DMS153 (cell line): ENCODE measurements at places on chromosomes 12 and 14.

- DNase-seq: no peak
Measured at GRCh38 chr14:75018694-75019093, 16.0 kb downstream of the EIF2B2 start.

DNA sequence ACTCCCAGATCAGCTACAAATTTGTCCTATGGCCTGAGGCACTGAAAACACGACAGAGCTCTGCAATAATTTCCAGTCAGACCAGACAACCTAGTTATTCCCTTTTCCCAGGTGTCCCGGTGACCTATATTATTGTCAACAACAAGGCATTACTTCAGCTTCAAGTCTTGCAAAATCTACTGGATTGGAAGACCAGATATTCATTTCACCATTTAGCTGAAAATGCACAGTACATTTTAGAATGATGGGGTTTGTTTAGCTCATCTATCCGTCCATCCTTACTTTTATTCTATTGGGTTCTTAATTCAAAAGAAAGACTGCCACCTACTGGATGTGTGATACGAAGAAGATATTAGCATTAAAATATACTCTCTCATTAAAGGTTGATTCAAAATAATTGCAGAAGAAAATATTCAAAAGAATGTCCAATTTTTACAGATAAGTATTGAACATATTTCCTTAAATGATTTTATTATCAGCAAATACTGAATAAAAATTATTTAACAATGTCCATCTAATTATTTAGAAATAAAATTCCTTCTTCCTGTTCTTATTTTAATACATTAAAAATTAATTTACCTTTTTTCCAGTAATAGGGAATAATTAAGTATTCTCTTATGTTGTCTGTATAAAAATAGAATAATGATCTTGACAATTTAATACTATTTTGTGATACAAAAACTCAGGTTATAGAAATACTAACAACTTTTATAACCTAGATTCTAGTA, 244.9 kb upstream of the LRIG3 start:
- no peak for DNase-seq

- DNase-seq: no peak
Measured at GRCh38 chr14:33369972-33370371, 431.3 kb downstream of the NPAS3 start.

- DNase-seq: no peak
Measured at GRCh38 chr14:39315859-39316444, 82.2 kb downstream of the MIA2 start.

GRCh38 chr12:49821373-49822287, 6.6 kb downstream of the NCKAP5L start:
- DNase-seq: no peak

DNA sequence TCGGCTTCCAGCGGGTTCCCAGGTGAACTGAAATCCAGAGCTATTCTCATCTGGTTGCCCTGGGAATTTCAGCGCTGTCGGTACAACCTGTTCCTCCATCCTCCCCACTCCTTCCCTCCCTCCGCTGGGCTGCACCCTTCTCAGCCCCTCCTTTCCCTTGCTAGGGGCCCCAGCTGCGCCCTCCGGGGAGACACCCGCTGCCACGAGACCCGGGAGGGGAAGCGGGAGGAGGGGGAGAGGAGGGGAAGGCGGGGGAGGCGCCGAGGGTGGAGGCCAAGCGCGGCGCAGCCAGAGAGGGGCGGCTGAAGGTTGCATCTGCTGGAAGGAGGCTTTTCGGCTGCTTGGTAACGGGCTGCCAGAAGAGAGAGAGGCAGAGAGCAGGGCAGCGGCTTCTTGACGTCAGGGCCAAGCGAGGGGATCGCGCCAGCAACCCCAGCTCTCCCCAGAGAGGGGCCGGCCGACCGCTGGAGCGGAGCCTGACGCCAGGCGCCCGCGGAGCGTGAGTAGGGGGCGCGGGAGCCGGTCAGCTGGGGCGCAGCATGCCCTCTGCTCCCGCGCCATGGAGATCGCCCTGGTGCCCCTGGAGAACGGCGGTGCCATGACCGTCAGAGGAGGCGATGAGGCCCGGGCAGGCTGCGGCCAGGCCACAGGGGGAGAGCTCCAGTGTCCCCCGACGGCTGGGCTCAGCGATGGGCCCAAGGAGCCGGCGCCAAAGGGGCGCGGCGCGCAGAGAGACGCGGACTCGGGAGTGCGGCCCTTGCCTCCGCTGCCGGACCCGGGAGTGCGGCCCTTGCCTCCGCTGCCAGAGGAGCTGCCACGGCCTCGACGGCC, at the start of gene KCNA5:
Gene KCNA5 (plus strand): TSS at position 291 of the 831 bp plus-strand sequence. CDS start 269 bp downstream, at position 560.
- no peak for DNase-seq

DNA sequence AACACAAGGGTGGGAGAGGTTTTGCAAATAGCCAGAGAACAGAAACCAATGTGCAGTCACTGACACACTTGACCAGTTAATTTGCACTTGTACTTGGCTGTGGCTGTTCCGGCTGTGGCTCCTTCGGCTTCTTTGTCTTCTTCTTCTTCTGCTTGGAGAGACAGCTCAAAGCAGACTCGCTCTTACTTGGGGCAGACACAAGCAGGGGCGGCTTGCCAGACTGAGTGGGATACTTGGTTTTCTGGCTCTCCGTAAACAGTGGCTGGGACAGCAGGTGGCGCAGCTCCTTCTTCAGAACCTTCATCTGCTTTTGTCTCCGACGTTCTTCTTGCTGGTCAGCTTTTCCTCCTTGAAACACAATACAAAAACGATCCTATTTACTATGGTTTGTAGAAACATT, 25.0 kb downstream of the OTUB2 start:
- no peak for DNase-seq

DNA sequence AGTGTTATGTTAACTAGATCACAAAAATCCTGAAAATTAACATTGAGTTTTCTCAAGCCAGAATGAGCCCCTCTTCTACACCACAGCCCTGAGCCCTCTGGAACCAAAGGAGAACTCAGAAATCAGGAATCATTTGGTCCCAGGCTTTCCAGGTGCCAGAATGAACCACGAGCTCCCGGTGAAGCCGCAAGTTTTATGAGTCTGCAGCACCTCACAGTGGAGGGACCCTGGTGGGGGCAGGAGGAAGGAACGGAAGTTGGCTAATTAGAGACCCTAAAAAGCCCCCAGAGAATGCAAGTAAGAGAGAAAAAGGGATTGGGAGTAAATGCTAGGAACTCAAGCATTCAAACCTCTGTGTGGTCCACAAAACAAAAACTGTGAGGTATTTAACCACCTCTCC, 52.9 kb upstream of the BCL2L14 start:
- no peak for DNase-seq

GRCh38 chr12:30823156-30823699, 68.5 kb upstream of the CAPRIN2 start:
- DNase-seq: no peak

DNA sequence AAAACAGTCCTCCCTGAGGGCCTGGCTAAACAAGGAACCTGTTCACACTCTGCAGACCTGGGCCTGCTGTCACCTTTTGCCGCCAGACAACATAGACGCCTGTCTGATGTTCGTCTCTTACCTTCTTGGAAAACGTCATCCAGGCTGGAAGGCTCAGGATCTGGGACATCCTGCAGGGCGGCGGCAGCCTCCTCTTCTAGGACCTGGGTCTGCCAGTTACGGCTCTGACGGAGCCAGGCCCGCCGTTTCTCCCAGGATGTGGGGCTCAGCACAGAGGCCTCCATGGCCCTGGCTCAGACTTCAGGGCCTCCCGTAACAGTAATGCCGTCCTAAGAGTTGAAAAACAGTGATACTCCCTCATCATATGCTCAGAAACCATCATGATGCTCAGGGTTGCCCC, 10.3 kb downstream of the TESPA1 start:
- no peak for DNase-seq

DNA sequence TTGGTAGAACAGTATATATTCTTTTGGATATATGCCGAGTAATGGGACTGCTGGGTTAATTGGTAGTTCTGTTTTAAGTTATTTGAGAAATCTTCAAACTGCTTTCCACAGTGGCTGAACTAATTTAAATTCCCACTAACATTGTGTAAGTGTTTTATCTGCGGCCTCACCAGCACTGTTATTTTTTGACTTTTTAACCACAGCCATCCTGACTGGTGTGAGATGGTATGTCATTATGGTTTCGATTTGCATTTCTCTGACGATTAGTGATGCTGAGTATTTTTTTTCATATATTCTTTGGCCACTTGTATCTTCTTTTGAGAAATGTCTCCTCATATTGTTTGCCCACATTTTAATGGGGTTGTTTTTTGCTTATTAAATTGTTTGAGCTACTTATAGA, 357.4 kb downstream of the C12orf50 start:
- no peak for DNase-seq

DNA sequence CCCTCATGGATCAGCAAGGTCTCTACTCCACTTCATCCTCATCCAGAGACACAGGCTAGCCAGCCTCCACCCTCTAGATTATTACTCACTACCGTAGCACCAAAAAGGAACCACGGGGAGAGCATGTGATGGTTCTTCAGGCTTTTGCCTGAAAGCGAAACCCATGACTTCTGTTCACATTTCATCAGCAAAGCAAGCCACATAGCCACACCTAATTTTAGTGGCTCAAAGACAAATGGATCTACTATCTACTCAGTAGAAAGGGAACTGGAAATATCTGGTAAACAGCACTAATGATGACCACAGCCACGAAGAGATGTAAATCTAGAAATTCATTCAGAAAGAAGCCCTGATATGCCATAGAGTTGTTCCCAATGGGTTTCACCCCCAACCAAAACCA, 51.4 kb downstream of the VCPKMT start:
- DNase-seq: no peak

DNA sequence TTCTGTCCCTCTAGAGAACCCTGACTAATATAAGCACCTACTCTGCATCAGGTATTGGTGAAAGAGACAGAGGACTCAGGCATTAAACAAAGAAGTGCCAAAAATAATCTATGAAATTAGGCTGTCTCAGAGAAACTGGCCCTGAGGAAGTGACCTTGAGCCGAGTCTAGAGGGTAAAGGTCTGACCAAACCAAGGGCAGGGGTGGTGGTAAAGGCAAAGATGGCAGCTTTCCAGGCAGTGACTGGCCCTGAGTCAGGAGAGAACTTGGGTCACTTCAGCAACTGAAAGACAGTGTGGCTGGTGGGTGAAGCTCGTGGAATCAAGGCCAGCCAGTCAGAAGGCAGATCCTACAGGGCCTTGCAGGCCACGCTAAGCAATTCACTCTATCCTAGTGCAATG, 30.6 kb downstream of the CDKL1 start:
- no peak for DNase-seq

DNA sequence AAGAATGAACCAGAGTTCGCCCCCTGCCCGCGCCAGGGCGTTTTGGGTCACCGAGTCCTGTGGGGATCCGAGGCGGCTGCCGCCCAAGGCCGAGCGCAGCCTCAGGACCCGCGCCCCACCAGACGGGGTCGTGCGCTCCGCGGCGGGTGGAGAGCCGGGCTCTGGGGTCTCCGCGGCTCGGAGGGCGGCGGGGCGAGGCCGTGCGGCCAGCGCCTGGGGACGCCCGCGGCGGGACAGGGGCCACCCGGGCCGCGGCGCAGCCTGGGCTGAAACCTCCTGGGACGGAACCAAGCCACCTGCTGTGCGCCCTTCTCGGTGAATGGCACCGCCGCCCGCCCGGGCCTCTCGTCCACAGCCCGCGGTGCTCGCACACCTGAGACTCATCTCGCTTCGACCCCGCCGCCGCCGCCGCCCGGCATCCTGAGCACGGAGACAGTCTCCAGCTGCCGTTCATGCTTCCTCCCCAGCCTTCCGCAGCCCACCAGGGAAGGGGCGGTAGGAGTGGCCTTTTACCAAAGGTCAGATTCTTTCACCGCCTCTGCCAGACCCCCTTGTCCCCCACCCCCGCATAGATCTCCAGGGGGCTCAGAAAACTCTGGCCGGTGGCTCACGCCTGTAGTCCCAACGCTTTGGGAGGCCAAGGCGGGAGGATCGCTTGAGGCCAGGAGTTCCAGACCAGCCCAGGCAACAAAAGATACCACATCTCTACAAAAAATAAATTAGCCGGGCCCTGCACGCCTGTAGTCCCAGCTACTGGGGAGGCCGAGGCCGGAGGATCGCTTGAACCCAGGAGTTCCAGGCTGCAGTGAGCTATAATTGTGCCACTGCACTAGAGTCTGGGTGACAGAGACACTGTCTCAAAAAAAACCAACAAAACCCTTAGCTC, 901 bp downstream of the B3GNT4 start:
- DNase-seq: no peak
